ENCODE measurements at places on chromosomes 12 and 14. TPM values are rescaled to one million over a fixed set of nuclear protein-coding genes. Genes with fewer than 3 reads are reported as not detected.

The VRTN gene
- total RNA-seq: not detected

The ALKBH2 gene
- 19.8 TPM for total RNA-seq

The CARMIL3 gene
- total RNA-seq: under 0.01 TPM

The HOTAIR gene
- total RNA-seq: 0.09 TPM

The MPHOSPH9 gene
- 28.5 TPM for total RNA-seq
